Spinal cord (tissue), 10 donors: ENCODE measurements at places on chromosomes 11 and 22.

DNA sequence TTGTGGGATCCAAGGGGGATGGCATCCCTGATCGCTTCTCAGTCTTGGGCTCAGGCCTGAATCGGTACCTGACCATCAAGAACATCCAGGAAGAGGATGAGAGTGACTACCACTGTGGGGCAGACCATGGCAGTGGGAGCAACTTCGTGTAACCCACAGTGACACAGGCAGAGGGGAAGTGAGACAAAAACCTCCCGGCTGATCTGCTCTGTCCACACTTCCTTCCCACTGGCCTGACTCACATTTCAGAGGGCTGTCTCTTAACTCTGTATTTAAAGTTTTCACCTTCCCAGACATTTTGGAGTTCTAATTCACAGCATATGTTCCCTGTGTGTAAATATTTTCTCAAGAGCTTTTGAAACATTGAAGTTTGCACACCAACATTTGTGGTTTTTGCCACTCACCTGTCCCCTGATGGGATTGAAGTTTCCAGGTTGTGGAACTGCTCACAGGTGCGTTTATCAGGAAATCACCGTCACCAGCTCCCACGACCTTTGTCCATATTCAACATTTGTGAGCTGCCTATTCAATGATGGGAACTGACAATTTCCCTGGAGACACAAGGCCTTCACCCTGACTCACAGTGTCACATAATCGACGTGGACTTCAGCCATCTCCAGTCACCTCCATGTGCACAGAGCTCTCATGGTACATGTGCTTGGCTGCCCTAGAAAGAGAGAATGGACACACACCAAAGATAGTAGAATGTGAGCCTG, 99.2 kb downstream of the VPREB1 start:
- no peak for DNase-seq

DNA sequence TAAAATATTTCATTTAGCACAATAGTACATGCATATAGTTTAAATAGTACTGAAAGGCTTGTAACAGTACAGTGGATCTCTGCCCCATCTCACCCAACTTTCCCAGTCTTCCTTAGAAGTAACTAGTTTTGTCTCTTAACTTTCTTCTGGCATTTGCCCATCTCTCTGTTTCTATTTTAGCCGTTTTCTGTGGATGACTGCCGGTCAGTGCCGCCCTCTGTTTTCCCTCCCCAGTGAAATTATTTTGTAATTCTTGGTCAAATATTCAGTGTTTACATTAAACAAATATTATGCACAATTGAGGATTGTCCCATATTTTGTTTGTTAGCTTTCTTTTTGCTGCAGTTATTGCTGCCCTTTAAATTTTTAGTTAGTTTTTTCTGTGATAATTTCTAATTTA, 8.3 kb downstream of the PDHX start:
- DNase-seq, result no peak

DNA sequence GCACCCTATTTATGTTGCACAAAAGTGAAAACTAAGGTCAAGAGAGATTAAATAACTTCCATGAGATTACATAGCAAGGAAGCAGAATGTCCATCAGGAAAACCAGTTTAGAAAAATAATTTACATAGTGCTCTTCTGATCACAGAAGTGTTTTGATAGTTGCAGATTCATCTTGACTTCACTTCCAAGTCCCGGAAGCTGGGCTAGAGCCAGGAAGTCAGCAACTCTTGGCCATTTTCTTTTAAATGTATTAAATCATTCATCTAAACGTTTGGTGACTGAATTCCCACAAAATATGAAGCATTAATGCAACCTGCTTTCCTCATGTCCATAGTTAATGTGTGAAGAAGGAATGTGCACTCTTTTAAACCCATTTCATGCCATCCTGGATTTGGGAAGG, 29.7 kb downstream of the APLP2 start:
- DNase-seq, result no peak

DNA sequence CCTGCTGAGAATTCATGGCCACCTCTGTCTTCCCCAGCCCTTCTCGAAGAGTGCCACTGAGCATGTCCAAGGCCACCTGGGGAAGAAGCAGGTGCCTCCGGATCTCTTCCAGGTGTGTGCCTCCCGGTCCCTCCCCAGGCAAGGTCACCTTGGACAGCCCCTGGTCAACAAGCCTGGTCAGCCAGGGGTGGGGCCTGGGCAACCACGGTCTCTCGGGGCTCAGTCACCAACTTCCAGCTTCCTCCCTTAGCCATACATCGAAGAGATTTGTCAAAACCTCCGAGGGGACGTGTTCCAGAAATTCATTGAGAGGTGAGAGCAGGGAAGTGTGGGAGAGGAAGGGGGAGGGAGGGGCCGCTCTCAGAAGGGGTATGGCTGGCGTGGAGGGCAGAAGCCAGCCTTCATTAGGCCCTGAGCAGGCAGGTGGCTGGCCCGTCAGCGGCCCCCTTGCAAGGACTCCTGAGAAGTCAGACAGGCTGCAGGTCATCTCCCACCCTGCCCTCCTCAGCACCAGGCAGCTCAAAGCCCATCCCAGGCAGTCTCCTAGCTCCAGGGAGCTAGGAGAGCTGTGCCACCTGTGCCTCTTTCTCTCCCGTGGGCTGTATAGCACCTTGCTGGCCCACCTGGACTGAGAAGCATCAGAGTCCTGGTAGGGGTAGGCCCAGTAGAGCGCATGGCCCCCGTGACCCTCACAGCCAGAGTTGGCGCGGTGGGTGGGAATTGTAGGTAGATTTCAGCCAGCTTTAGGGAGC, 9.3 kb upstream of the ANKRD13D start:
- DNase-seq, result no peak

DNA sequence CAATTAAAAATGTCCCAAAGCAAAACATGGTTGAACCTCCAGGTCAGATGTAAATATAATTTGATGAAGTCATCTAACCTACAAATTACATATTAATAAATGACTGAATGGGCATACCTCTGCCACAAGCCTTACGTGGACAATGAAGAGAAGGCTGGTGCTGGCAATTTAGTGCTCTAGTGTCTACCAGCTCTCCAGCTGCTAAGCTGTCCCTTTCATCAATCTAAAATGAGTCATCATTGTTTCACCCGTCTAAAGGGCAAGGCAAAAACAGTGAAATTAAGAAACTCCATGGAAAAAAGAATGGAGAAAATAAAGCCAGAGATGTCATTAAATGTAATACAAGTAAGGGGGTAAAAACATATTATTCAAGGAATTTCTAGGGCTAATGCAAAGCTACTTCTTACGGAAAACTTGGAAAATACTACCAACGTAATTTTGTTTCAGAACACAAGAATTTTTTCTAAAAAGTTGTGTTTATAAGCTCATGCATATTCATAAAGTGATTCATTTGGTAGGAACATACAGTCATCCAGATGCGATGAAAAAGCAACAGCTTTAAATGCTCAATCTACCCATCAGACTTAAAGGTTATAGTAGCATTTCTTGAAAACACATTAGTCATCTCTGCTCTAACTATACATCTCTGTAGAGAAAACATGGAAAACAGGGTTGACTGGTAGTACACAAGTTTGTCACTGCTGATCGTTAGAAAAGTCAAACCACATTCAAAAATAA, 71.5 kb downstream of the SIK3 start:
- DNase-seq, result no peak

DNA sequence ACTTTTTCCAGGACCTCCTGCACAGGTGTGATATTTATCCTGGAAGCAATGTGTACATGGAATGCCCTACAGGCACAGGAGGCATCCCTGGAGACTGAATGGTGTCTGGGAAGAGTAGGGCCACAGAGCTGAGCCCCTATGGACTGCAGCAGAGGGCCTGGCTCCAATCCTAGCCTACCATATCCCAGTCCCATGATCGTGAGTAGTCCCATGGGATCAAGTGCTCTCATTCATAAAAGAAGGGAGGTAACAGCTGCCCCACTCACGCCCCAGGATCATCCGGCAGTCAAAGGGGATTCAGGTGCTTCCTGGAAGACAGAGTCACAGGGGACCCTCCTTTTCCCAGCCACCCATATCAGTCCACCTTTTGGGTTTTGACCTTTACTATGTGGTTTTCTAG, 24.0 kb downstream of the ANKK1 start:
- no peak for DNase-seq

DNA sequence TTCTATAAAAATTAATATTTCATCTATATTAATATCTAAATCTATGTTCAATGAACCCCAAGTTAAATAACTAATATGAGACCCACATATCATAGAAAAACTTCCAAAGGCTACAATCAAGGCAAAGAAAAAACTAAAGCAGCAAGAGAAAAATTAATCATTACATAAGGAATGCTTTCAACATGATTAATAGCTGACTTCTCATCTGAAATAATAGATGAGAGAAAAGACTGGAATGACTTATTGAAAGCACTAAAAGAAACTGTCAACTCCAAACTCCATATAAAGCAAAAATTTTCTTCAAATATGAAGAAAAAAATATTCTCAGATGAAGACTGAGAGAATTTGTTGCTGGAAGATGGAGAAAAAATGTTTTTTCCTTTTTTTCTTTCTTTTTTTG, 13.0 kb downstream of the TRIM5 start:
- DNase-seq, result no peak

GRCh38 chr11:3855808-3856491, 486 bp downstream of the STIM1 start:
- DNase-seq, result no peak

DNA sequence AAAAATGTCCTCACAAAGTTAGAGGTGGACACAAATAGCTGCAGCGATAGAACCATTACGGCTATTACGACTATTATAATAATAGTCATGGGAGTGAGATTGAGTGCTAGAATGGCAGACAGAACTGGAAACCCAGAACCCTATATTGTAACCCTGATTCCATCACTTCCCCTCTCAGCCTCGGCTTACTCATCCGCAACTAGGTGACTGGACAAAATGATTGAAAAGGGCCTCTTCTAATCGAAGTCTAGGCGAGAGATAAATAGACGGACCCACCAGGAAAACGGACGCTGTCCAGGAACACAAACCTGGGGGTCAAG, 629 bp downstream of the PSMA1 start:
- no peak for DNase-seq

DNA sequence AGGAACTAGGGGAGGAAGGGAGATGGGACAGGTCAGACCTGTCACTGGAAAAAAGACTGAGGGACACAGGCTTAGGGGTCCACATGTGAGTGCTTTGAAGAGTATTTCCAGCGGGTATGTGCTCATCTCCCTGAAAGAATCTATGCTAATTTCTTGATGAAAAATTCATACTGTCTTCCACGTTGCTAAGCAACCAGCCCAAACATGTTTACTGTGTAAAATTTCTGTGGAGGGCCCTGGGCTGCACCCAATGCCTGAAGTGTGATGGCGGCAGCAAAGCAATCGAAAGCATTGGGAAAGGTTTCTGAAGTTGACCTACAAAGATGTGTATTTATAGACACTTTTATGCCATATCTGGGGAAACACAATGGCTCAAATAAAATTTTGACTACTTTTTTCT, 7.4 kb downstream of the SYT13 start:
- no peak for DNase-seq
